ENCODE measurements at places on chromosomes 11 and 22.

GRCh38 chr11:128565881-128566280, 21.5 kb downstream of the ETS1 start:
- DNase-seq, result no peak

- DNase-seq, result no peak
Observed at GRCh38 chr11:122276221-122276620, 160.2 kb upstream of the BLID start.

DNA sequence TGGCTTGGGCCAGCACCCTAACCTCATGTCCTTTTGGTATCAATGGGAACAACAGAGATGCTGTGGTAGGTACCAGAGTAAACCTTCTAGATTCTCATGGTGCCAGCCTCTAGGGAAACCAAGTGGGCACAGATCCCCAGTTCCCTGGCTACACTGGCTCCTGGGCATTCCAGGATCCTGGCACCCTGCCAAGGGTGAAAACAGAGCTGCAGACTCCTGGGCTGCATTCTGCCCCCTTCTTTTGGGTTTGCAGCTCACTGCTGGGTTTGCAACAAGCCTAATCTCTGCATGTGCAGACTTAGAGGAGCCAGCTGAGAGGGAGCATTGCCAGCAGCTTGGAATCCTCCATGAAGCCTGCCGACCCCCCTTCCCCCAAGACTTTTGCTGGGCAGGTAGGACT, 30.6 kb downstream of the PRDM11 start:
- no peak for DNase-seq

DNA sequence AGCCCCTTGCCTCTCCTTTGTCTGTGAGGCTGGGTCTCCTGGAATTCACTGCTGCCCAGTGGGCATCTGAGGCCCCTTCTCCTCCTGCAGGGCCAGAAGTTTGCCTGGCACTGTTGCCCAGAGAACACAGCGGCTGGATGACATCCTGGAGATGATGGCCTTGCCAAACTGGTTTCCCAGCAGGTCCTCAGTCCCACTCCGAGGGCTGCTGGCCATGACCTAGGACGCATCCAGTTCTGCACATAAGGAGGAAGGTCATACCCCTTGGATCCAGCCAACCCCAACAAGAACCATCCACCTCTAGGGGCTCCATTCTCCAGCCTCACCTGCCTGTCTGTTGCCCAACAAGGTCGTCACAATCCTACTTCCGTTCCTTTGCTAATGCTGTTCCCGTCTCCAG, 3.4 kb upstream of the SMTN start:
- no peak for DNase-seq

- no peak for DNase-seq
Observed at GRCh38 chr11:16402654-16403447, 46.5 kb upstream of the SOX6 start.

DNA sequence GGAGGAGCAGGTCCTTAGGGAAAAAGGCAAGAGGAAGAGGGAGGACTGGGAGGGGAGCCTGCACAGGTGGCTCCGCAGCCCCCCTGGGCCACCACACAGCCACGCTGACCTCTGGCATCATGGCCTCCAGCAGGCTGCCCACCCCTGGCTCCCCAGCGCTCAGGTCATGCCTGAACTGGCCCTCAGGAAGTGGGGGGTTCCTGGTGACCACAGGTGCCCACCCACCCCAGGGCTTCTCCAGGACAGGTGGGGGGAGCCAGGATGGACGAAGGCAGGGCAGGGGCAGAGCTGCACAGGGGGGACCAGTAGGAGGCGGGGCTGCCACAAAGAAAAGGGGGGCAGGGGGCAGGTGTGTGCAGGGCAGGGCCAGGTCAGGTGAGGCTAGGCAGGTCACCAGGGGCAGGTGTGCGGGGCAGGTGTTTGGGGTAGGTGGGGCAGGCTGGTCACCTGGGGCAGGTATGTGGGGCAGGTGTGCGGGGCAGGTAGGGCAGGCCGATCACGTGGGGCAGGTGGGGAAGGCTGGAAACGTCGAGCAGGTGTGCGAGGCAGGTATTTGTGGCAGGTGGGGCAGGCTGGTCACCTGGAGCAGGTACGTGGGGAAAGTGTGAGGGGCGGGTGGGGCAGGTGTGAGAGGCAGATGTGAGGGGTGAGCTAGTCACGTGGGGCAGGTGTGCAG, 997 bp downstream of the DEAF1 start:
- no peak for DNase-seq

- DNase-seq, result no peak
Observed at GRCh38 chr22:46661221-46661851, 41.1 kb downstream of the GRAMD4 start.

- no peak for DNase-seq
Observed at GRCh38 chr22:32917577-32918354, 116.3 kb downstream of the TIMP3 start.

GRCh38 chr11:134388590-134388989, 23.5 kb downstream of the B3GAT1 start:
- DNase-seq, result no peak

- DNase-seq, result no peak
Observed at GRCh38 chr11:15159085-15159484, 44.4 kb downstream of the INSC start.
